G401 (cell line): ENCODE measurements at places on chromosomes 3 and 15. TPM values are rescaled to one million over a fixed set of nuclear protein-coding genes. Genes with fewer than 3 reads are reported as not detected.

LOXL1 gene
- 77.4 and 117 TPM in 2 replicates for total RNA-seq

CAV3 gene
- not detected in 2 replicates for total RNA-seq

NAALADL2 gene
- total RNA-seq: 0.12 and 1.3 TPM in 2 replicates

ZNF710 gene
- total RNA-seq: 7.6 and 9.0 TPM in 2 replicates

CPB1 gene
- not detected in 2 replicates for total RNA-seq

SLC9C1 gene
- total RNA-seq: not detected in 2 replicates

SST gene
- total RNA-seq: not detected in 2 replicates

SERPINI1 gene
- 0.14 and 0.43 TPM in 2 replicates for total RNA-seq

PRSS50 gene
- total RNA-seq: not detected in 2 replicates

CACNA1D gene
- total RNA-seq: 3.3 TPM in 1 of 2 replicates, not detected in the other

OR5K2 gene
- total RNA-seq: not detected in 2 replicates

PRR20G gene
- not detected in 2 replicates for total RNA-seq

ARHGEF26 gene
- 10.6 and 12.8 TPM in 2 replicates for total RNA-seq

WDR6 gene
- 154 and 164 TPM in 2 replicates for total RNA-seq

LMAN1L gene
- total RNA-seq: not detected in 2 replicates

CPNE9 gene
- total RNA-seq: 0.80 and 3.9 TPM in 2 replicates

GOLGA8J gene
- total RNA-seq: not detected in 2 replicates

GADL1 gene
- not detected in 2 replicates for total RNA-seq

ACAA1 gene
- 52.7 and 58.6 TPM in 2 replicates for total RNA-seq

RTP1 gene
- not detected in 2 replicates for total RNA-seq

IL20RB gene
- 0.25 and 3.3 TPM in 2 replicates for total RNA-seq

KLHL40 gene
- not detected in 2 replicates for total RNA-seq

EEF1AKMT4 gene
- total RNA-seq: 18.8 and 23.3 TPM in 2 replicates

INSYN1 gene
- 22.2 and 28.4 TPM in 2 replicates for total RNA-seq

UPK1B gene
- total RNA-seq: not detected in 2 replicates

MYLK gene
- total RNA-seq: not detected in 2 replicates

ARGFX gene
- total RNA-seq: not detected in 2 replicates
